ENCODE measurements at places on chromosomes 13 and 19.
A peak's percentile ranks its signal among the peaks of the same experiment; 100 is the strongest.

DNA sequence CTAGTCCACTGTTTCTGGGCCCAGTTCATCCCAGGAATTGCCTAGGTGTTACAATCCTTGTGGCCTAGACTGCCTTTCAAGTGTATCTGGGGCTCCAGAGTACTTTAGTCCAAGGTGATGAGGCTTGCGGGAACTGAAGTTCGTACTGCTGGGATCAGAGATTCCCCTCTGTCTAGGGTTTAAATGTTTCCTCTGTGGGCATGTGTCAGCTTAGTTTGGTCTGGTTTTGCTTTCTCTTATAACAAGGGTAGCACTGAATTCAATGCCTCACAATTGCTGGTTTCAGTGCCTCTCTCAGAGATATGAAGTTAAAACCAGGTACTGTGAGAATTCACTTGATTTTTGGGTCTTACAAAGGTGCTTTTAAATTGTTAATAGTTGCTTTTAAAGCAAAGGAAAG, 30.8 kb downstream of the RGCC start:
- DNase-seq: no peak

DNA sequence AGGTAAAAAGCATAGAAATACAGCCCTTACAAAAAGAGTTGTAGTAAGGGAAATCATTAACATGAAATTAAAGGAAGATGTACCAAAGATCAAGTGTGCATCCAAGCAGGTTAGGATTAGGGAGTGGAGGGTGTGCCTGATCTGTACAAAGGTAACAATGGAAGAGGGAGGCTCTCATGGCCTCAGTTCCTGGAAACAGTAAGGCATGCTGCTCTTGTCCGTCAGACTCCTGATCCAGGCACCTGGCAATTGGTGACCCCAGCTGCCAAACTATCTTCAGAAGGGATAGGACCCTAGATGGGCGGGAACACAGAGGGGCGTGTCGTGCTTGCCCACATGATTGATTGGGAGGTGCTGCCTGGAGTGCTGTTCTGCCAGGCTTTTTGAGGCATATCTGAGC, 4.5 kb downstream of the TEX26 start:
- DNase-seq: no peak

DNA sequence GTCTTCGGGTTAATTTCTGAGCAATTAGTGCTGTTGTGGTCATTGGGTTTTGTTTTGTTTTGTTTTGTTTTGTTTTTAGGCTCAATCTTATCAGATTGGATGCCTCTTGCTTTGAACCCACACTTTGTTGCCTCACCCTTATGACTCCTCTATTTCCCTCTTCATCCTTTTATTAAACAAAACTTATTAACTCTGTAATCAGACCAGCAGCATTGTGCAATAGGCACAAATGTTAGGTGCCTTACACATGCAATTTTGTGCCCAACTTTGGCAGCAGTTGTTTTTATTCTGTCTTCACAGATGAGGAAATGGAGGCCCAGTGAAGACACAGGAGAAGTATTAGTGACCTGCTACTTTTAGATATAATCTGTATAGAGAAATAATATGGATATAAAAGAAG, 377.7 kb downstream of the KCNRG start:
- DNase-seq: no peak

DNA sequence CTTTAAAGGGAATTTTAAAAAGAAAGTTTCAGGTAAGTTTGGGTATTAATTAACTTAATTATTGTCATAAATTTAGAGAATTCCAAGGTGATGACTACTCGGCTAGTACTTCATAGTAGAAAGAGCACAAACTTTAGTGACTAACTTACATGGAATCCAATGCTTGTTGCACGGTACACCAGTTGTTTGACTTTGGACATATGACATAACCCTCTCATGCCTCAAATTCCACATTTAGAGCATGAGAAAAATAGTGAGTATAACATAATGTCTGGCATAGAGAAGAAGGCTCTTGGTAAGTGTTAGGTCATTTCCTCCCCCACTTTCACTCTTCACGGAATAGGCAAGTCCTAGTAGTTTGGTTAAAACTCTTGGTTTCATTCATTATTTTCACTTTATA, 1249.4 kb upstream of the SLC10A2 start:
- DNase-seq: no peak

GRCh38 chr13:45564133-45564776, 51.3 kb downstream of the ERICH6B start:
- DNase-seq: peak; percentile 17

- DNase-seq: no peak
These were observed 285.8 kb upstream of the KLHL1 start for GRCh38 chr13:70394031-70394548.

DNA sequence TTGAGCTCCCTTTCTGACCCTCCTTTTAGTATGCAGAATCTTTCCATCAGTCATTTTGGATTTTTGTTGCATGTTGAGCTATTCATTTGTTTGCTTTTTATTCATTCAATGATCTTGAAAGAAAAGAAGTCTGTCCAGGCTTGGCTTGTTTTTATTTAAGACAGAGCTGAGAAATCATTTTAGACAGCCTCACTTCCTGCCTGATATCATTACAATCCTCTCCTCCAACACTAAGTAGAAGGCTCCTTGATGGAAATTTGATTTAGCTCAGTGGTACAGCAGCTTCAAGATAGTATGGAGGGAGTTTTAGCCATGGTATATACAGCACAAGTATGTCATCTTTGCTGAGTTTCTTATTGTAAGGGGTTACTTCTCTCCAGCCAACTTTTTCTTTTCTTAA, 28.4 kb downstream of the MBNL2 start:
- no peak for DNase-seq

DNA sequence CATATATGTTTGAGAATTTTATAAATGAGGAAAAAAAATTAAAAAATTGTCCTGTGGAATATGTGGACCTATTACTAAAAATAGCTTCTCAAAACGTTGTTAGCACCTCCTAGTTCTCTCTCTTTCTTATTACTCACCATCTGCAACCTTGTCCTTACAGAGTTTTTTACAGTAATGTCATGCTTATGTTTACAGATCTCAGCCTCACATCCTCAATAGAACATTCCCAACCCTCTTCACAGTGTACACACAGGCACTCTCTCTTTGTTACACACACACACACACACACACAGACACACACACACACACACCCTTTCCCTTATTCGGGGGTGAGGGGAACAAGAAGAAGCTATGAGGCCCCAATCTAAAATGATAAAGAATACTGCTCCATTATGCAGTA, 197.7 kb downstream of the SLITRK6 start:
- no peak for DNase-seq

GRCh38 chr19:30792561-30793505, 420.6 kb downstream of the ZNF536 start:
- no peak for DNase-seq

DNA sequence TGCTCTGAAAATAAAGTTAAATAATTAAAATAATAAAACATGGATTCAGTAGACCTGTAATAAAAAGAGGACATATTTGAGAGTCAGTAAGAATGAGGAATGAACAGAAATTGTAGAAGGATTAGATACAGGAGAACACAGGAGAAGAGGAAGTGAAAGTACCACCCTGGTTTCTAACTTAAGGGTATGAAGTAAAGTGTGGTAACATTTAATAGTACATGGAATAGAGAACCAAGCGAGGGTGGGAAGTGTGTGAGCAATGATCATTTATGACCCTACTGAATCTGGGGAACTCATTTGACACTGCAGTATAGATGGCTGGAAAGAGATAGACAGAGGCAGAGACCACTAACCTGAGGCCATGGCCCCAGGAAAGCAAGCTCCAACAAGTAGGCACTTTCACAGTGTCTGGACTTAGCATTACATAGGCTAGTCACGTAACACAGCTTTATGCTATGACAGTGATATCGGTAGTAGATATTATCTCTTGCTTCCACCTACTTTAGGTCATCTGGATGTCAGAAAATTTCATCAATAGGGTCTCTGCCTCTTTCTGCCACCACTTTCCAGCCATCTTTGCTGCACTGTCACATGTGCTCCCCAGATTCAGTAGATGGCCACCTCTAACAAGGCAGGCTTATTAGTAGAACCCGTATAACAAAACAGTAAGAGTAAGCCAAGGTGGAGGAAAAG, 633.9 kb upstream of the MIR17HG start:
- DNase-seq: no peak

DNA sequence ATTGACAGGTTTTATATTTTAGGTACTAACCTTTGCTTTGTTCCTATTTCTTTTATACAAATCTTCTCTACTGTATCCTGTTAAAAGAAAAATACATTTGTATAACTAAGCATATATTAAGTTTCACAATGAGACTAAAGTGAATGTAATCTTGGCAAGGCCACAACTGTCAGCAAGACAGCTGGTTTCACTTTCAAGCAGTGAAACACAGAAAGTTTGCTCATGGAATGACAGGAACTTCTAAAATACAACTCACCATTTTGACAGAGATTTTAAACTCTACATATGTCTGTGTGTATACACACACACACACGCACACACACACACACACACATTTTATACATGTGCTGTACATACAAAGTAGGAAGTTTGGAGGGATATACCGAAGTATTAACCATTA, 53.3 kb downstream of the PARP4 start:
- DNase-seq: peak; percentile 73

GRCh38 chr19:47315125-47315821, 5.6 kb downstream of the C5AR1 start:
- peak; percentile 23 for DNase-seq

GRCh38 chr13:96243376-96243775, 153.5 kb downstream of the HS6ST3 start:
- no peak for DNase-seq

DNA sequence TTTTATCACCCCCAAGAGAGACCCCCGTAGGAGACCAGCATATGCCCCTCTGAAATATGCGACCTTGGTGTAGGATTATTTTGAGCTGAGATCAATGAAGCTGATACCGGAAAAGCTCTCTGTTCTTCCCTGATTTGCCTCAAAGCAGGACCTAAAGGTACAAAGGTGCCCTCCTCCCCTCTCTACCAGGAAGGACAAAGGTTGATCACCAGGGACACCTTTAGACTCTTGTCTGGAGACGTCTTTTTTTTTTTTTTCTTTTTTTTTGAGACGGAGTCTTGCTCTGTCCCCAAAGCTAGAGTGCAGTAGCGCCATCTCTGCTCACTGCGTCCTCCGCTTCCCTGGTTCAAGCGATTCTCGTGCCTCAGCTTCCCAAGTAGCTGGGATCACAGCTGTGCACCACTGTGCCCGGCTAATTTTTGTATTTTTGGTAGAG, 792 bp upstream of the PEX11G start:
- DNase-seq: no peak

DNA sequence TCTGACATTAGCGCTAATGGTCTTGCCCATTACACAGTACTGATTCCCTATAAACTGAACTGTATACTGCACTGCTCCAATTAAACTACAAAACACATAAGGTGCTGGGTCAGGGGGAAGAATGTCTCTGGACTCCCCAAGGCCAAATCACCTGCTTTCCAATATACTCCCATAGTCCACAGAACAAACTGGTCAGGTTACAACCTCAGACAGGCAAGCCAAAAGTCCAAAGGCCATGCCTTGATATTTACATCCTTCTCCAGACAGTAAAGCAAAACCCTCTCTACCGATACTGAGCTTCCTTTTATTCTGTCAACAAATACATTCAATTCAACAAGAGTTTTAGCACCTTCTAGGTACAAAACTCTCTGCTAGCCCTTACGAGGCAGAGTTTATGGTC, 8.9 kb downstream of the ZNF541 start:
- DNase-seq: no peak

DNA sequence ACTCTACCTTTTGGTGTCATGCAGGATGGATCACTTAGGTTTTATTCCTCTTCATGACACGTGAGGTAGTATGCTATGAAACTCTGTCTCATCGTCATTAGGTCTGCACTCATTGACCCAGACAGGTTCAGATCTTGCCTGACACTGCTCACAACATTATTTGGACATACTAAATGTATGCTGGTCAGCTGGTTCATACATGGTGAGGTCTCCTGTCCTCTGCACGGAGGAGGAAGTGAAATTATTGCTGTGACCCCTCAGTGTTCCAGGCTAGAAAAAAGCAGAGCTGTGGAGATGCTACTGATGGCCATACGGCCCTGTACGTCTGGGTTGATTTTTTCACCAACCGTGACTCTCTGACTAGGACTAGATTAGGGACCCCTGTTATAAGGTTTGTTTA, 35.8 kb downstream of the LATS2 start:
- no peak for DNase-seq

GRCh38 chr13:42272804-42273175, 838 bp downstream of the AKAP11 start:
- no peak for DNase-seq

- DNase-seq: peak; percentile 3
These were observed 686.7 kb downstream of the DIAPH3 start for GRCh38 chr13:59477011-59477410.

DNA sequence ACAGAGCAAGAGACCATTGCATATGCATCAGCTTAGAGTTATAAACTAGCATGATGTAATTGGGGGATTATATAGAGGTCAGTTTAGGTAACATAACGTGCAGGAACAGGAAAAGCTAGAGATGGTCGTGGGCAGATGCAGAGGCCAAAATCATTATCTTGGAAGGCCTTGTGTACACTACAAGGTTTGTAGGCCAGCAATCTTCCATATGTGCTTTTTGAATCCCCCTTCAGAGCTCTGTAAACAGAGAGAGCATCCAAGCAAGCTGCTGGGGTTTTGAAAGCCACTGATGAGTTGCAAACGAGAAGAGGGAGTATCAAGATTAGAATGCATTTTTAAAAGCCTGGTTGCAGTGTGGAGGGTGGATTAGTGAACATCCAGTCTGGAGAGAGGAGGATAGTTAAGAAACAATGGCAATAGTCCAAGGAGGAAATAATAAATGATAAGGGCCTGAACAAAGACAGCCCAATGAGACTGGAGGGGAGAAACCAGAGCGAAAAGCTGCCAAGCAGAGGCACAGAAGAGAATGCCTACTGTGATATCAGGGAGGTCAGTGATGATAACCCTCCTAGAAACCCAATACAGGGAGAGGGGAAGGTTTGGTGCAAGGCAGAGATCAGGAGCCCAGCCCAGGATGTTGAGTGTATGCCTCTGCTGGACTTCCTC, 109.6 kb downstream of the ZAR1L start:
- DNase-seq: no peak

DNA sequence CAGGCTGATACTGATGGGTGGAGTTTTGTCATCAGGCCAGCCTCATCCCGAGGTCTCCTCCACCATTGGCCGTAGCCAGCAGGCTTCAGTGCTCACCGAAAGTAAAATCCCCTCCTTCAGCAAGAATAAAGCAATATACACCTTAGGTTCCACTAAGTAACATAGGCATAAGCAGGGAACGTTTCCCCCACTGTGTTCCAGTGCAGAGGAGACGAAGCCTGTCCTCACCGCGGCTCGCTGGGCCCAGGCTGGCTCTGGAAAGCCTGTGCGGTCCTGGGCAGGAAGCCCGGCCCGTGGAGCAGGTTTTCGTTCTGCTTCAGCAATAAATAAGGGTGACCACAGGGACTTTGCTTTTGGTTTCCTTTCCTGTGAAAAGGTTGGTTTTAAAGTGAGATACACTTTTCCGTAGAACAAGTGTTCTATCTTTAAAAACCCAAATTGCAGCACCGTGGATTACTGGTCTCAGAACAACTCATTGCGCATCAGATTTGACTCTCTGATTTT, 16.3 kb upstream of the TEX29 start:
- DNase-seq: peak; percentile 56

DNA sequence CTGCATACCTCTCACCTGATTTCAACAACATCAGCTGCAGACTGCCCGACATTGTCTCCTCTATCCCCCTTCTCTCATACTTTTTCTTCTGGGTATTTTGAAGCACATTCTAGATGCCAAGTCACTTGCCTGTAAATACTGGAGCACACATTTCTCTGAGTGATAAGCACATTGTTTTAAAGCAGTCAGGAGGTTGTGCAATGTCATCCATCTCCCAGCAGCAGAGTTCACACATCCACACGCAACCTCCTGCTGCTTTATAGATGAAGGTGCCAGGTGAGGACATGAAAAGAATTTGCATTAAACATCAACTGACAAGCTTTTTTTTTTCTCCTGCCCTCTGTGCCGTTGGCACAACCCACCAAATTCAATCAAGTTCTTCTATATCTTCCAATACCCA, 5.5 kb downstream of the UPK1A start:
- DNase-seq: no peak

Measured in activated CD4-positive, alpha-beta T cell treated with anti-CD3 and anti-CD28 coated beads, Interleukin-2, Interleukin-6, amounts not matched to agents 100 ng/mL and 50 ng/mL, durations not matched to agents 16 hours and 8 hours (primary cell).